ENCODE measurements at places on chromosomes 7 and 10.

- no peak for DNase-seq
Measured at GRCh38 chr7:23545493-23545892, 13.7 kb upstream of the TRA2A start.

DNA sequence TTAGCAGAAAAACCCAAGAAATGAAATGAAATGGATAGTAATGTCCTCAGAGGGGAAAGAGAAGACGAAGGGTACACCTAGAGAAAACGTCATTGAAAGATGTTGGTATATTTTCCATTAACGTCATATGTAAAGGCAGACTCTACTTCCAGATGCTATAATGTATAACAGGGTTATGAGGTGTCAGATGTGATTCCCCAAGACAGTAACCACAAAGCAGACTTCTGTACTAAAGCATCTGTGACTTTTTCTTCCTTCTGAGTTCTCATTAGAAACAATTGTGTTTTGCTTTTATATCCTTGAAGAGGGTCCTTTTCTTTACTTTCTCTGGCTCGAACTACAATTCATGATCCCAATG is 37.4 kb downstream of the LRRC72 start:
- DNase-seq, result no peak

DNA sequence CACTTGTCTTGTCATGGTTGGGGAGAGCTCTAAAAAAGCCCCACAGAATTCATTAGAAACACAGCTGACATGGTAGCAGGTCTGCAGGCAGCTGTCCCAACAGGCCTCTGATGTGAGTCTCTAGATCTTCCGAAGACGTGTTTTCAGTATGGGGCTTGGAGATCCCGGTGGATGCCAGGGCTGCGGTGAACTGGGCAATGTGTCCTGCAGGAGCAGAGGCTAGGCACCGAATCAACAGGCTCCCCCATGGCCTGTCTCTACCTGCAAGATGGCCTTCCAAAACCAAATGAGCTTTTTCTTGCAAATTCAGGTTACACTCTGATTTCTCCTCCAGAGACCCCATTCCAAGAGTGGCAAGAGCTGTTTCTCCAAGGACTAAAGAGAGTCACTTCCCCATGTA is 2.9 kb downstream of the CPXM2 start:
- DNase-seq, result no peak

GRCh38 chr10:11448545-11449244 is 162.8 kb downstream of the USP6NL start:
- DNase-seq, result no peak

- peak; percentile 24 for DNase-seq
Measured at GRCh38 chr7:123682690-123683089, 27.0 kb downstream of the LMOD2 start.
